Activated CD4-positive, alpha-beta T cell treated with anti-CD3 and anti-CD28 coated beads for 1 hour (primary cell): ENCODE measurements at places on chromosomes 7 and 10.

DNA sequence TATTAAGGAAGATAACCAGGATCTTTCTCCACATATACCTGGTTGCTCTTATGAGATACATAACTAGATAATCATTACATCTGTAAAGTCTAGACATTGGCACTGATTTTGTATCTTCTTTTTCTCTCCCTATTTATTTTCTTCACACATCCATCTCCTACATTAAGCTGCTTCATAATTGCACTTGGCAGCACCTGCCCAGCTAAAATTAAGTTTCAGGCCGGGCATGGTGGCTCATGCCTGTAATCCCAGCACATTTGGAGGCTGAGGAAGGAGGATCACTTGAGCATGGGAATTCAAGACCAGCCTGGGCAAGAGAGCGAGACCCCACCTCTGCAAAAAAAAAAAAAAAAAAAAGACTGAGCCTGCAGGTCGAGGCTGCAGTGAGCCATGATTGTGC is 22.3 kb upstream of the AKR1B1 start:
- no peak for DNase-seq

DNA sequence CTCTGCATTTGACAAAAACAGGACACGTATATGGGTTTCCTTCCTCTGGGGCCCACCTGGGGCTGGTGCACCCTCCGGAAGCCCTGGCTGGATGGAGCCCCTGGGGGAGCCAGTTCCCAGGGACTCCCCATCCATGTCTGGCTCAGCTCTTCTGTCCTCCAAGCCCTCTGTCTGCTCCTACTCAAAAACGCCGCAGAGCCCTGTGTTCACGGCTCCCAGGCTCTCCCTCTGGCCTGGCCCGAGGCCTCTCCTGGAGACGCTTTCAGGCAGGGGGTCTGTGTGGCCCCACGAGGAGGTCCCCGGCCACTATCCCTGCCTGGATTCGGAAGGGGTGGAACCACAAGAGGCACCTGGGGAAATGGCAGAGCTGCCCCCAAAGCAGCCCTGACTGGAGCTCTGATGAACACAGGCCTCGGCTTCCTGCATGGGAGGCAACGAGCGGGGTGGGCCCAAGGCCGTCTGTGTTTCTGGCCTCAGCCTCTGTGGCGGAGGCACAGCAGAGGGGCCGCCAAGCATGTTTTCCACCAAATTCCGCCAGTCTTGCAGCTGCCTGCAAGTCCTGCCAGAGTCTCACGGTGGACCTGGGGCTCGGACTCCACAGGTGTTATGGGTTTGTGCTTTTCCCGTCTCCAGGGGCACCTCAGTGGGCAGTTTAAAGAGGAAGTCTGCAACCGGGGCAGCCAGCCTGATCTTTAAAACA is 22.6 kb upstream of the INPP5A start:
- DNase-seq = no peak

DNA sequence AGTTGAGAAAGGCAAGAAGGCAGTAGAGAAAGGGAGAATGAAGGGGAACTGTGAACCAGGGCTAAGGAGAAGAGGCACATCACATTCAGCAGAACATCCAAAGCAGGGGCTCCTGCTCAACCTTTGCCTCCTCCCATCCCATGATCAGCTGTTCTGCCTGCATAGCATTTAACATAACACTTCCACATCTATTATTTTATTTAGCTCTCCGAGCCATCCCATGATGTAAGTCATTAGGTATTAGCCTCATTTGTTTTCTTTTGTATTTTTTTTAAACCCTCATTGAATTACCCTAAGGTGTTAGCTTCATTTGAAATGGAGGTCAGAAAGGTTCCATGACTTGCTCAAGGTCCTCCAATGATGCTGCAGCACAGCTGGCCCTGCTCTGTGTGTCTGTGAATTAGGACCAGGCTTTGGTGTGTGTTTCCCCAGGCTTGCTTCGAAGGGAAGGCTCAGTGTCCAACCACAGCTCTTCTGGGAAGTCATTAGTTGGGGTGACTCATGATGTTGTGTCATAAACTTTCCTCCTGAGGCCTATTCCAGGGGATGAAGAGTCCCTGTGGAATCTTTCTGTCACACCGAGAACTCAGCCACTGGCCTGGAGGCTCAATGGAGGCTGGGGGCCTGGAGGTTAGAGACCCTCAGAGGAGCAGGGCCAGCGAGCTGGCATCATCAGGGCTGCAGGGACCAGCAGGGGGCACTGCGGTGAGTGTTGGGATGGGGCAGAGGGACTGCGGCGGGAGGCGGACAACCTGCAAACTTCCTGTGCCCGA is 16.5 kb downstream of the NPFFR1 start:
- no peak for DNase-seq

GRCh38 chr10:120360571-120360970 is 96.5 kb upstream of the PLPP4 start:
- DNase-seq = no peak
